Cardiac fibroblast (primary cell): ENCODE measurements at places on chromosomes 16 and 17.

GRCh38 chr16:78376452-78376851 is 277.0 kb downstream of the WWOX start:
- DNase-seq: no peak

DNA sequence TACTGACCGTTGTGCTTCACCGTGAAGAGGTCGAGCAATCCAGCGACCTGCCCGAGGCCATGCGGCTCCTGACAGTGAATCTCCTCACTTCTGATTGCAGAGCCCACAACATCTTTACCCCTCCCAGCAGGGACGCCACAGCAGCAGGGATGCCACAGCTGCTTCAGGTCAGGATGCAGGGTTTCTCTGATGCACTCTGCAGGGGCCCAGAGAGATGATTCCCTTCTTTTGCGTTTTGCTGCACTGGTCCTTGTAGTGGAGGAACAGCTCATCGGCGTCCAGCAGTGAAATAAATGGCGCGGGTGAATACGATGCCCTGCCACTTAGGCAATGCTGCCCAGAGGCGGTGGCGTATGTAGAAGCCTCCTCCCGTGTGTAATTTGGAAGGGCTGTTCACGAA is 5.6 kb downstream of the KIAA0513 start:
- no peak for DNase-seq

- peak; percentile 87 for DNase-seq
These were observed 20.1 kb upstream of the TAOK1 start for GRCh38 chr17:29369831-29370735.

- DNase-seq: peak; percentile 67
These were observed 13.3 kb downstream of the GGA2 start for GRCh38 chr16:23496821-23497542.

DNA sequence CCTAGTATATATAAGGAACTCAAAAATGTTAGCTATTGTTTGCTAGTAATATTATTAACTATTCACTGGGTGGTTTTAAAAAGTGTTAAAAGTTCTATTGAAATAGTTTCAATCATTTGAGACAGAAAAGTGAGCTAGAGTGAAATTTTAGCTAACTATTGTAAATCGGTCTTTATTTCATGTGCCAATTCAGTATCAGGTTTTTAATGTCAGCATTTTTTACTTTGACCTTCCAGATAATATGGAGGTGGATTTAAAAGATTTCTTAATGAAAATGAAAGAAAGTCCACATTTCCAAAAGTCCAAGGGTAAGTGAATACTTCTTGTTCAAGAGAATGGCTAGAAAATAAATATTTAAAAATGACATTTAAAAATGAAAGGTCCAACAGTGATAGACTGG is 90.9 kb downstream of the EFCAB13 start:
- no peak for DNase-seq

GRCh38 chr17:15404106-15405057 is 63.0 kb upstream of the TEKT3 start:
- DNase-seq: peak; percentile 39

DNA sequence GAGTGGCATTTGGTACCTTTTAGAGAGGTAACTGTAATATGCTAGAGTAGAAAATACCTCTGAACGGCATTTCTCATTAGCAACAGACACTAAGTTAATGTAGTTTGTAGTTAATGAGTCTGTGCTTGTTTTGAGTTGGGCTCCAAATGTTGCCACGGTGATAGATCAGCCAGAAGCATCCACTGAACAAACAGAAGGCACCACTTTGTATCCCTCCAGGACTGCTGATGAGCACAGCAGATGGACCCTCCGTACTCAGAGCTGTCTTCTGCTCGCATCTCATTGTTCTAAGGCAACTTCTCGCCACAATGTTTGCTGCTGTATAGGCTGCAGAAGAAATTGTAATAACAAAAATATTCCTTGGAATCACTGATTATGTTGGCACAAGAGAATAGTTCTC is 56.1 kb downstream of the TNRC6C start:
- no peak for DNase-seq

GRCh38 chr16:79869304-79870015 is 268.9 kb upstream of the MAF start:
- DNase-seq: no peak

- DNase-seq: no peak
These were observed 112.4 kb downstream of the SMG6 start for GRCh38 chr17:2191227-2191626.

- peak; percentile 81 for DNase-seq
These were observed 6.9 kb downstream of the DOK4 start for GRCh38 chr16:57479205-57479975.

- no peak for DNase-seq
These were observed 28.1 kb downstream of the PMP22 start for GRCh38 chr17:15237106-15237425.

DNA sequence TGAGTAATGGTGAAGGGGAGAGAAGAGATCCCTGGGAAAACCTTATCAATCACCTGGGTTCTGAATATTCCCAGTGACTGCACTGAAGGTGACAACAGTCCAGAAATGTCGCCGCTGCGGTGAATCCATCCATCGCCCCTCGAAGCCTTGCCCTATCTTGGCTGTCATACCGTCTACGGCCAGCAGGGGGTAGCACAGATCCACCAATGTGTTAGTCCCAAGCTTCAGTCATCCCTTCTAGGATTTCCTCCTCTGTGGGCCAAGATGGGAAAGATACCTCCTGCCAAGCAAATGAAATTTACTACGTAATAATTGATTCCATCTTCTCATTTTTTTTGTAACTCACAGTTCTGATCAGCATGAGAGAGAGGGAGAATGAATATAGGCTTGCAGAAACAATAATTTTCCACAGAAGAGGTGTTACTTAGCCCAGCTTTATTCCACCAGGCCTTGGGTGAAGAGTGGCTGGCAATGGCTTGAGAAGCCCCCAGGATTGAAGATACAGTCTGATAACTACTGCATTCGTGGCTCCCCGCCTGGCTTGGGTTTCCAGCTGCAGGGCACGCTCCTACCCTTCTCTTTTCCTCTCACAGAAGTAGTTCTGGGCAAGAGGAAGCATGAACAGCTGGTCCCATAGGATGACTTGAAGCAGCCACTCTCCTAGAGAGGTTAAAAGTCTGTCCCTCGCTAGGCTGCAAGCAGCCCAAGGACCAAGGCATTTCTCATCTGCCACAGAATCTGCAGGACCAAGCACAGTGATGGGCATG is 2.6 kb upstream of the FMNL1 start:
- DNase-seq: peak; percentile 86

DNA sequence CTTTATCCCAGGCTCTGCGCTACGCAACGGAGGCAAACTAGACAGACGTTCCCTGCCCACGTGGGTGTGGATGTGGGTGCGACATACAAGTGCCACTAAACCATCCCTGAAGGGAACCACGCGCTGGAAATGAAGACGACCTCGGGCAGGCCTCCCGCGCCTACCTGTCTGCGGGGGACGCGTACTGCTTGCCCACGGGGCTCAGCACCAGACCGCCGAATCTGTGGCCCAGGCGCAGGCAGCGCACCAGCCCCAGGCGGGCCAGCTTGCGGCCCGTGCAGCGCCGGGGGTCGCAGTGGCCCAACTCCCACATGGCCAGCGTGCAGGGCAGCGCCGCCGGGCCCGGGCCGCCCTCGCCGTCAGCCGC is 480 bp downstream of the TSR3 start:
- DNase-seq: no peak

DNA sequence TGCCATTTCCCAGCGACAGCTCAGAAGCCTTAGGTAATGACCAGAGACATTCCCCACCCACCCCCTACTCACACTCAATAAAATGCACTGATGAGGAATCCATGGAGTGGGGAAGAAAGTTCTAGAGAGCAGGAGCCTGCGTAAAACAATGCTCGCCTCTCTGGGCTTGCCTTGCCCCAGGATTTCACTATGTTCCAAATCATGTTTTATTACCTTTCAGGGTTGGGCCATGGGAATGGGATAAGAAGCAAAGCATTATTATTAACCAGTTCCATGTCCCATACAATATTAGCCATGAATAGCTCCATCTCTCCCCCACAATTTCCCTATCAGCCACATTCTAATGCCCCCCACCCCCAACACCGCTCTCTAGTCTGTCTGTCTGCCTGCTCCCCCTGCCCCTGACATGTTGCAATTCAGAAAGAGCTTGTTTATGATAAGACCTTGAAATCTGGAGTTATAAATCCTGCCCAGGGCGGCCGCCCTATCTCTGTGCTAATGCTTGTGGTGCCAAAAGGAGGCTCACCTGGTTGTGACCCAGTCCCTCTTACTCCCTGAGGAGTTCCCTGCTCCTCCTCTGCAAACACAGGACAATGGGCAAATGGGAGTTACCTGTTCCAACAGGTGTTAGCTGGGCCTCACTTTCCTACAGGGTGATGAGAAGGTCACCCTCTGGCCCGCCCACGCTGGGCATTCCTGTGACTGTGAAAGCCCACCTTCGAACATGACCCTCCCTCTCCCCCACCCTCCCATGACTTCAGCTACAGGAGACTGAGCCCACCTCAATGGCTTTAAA is 28.0 kb upstream of the DDX52 start:
- DNase-seq: no peak

GRCh38 chr16:28010671-28011070 is 52.8 kb downstream of the GSG1L start:
- DNase-seq: peak; percentile 31

DNA sequence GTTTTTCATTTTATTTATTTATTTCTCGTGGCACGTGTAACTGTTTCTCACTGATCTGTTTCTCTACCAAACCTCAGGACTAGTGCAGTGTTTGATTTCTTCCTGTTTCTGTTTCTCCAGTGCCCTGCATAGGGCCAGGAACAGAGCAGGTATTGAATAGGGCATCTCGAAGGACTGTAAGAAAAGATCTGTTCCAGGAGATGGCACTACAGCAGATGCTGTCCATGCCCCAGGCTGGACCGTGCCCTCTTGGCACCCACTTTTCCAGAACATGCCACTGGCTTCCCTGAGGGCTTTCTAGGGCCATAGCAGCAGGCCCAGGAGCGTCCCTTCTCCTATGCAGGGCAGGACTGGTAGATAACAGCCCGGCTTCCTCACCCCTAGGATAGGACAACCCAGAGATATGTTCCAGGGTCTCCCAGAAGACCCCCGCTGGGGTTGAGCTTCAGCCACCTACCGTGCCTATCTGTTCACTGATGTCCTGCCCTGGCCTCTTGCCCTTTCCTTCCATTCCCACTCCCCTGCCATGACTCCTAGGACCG is 4.4 kb downstream of the SNX20 start:
- no peak for DNase-seq

- no peak for DNase-seq
These were observed 15.5 kb downstream of the IKZF3 start for GRCh38 chr17:39848600-39848999.

DNA sequence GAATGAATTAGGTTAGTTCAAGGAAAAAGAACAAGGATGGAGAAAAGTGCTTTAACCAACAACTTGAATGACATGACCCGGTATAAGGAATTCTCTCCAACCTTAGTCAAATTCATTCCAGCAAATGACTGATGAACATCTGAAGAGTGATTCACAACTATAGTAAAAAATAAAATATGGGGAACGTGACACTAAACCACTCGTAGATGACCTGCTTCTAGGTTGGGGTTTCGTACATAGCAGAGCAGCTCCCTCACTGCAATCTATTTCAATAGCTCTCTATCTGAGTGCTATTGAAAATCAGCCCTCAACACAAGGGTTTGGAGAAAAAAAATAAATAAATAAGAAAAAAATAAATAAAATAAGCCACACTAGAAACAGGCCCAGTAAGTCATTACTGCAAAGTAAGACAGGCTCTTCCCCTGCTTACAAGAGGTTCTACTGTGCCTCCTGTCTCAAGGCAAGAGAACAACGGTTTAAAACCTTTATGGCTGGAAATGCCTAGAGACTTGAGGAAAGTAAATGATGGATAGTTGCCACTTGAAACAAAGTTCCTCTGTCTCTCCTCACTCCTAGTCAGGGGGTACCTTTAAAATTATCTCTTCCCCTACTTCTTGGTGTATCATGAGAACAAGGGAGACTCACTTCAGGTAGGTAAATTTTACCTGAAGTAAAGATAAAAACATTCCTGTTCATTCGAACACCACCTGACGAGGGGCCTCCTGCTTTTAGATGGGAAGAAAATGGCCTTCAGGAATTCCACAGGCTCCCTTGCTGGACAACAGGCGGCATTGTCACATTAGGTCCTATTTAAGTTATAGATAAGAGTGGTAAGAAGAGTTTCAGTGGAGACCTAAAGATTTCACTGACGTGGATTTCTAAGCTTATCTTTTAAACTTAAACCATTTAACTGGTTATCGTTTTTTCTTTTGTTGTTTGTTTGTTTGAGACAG is 20.5 kb downstream of the COG7 start:
- no peak for DNase-seq

DNA sequence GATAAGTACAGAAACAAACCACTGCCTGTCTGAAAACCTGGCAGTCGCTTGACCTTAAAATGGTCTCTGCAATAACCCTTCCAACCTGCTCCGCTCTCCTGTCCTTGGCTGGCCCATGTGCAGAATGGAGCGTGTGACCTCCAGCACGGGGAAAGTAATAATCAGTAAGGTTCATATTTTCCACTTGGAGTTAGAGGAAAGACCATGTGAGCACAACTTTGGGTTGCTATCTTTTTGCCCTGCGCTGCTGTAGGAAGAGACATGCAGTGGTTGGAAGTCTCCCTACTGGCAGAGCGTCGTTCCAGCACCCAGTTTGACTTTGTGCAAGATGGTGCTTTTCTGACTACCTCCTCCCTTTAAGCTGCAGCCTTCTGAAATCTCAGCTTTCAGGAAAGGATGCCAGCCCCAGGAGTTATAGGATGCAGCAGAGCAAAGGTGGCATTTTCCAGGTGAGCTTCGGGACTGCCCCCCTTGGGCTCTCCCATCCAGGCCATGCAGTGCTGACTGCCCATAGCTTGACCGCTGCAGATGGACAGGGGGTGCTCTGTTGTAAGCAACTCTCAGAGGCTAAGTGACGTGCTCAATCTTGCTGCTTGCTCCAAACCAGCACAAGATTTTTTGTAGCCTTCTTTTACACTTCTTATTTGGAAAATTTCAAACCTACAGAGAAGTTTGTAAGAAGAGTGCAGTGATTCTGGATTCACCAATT is 110.7 kb upstream of the NOL11 start:
- DNase-seq: peak; percentile 26

DNA sequence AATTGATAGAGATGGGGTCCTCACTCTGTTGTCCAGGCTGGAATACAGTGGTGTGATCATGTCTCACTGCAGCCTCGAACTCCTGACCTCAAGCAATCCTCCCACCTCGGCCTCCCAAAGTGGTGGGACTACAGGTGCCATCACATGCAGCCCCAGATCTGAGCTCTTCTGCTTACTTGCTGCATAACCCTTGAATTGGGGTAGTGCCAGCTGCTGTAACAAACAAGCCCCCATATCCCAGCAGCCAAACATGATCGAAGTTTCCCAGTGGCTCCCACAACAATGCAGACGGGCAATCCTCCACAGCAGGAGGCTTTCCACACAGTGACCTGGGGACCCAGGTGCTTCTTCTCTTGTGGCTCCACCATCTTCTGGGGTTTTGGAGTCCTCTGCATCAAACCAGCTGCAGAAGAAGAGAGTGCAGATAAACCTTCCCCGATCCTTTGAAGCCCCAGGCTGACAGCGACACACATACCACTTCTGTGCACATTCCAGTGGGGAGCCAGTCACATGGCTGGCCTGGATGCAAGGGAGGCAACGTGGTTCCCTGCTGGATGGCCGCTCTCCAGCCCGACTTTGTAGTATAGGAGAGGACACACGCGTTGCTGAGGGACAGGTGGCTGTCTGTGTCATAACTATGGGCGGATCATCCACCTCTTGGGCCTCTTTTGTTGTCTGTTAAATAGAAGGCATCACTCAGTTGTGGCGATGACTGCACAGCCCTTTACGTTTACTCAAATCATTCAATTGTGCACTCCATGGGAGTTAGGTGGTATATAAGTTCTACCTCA is 16.7 kb downstream of the SBK1 start:
- DNase-seq: no peak

GRCh38 chr17:7404737-7405349 is 946 bp upstream of the TMEM256 start:
- DNase-seq: no peak
